ENCODE measurements at places on chromosomes 7 and 10.

DNA sequence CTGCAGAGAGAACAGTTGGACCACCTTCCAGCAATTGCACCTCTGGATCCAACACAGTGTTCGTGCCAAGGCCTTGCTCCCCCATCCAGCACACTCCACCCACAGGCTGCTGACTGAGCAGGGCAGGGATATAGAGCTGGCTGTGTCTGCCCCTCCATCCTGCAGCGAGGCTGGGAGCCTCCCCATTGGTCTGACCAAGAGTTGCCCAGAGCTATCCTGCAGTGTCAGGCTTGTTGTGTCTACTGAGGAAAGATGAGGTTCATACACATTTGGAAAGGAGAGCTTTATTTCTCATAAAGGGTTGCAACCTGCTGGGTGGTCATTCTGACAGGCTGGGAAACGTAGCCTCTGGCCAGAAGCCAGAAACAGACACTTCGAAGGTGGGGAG lies 27.1 kb downstream of the PRF1 start:
- DNase-seq = no peak

- no peak for DNase-seq
These were observed 114.8 kb upstream of the NPY start for GRCh38 chr7:24169077-24169624.

GRCh38 chr10:115050375-115051010 lies 42.7 kb upstream of the ATRNL1 start:
- DNase-seq = no peak

DNA sequence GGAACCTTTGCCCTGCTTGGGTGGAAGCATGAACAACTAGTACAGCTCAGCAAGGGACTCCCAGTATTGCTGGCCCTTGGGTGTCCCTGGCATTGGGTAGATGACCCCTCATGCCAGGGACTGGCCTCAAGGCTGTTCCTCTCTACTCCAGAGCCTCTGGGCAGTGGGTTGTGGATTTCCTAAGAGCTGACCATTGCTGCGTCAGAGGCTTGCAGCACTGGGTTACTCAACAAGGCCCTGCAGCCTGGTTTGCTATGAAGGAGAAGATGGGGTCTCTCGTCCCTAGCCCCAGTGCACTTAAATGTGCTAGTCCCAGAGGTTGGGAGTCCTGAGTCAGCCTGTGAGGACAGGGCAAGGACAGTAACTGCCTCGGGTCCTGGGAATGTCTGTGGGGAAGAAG lies 2.5 kb downstream of the VSIR start:
- DNase-seq = no peak

DNA sequence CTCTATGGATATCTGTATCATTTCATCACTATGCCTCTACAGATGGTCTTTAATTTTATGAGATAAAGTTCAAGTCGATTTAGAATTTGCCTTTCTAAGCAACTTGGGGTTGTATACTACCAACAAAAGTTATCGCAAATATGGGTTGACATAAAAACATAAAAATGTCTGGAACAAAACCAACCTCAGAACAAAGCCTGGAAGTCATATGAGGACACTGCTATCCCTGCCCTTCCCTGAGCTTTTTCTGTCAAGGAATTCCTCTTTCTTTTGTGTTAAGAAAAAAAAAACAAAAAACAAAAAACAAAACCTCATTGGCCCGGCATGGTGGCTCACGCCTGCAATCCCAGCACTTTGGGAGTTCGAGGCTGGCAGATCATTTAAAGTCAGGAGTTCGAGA lies 319.3 kb downstream of the CAMK1D start:
- DNase-seq = no peak

GRCh38 chr10:71303569-71303907 lies 15.5 kb upstream of the SLC29A3 start:
- DNase-seq = no peak

- DNase-seq = no peak
These were observed 157.3 kb upstream of the PPP2R2D start for GRCh38 chr10:131743190-131744151.

- DNase-seq = no peak
These were observed 18.4 kb upstream of the CALN1 start for GRCh38 chr7:72430531-72430930.

DNA sequence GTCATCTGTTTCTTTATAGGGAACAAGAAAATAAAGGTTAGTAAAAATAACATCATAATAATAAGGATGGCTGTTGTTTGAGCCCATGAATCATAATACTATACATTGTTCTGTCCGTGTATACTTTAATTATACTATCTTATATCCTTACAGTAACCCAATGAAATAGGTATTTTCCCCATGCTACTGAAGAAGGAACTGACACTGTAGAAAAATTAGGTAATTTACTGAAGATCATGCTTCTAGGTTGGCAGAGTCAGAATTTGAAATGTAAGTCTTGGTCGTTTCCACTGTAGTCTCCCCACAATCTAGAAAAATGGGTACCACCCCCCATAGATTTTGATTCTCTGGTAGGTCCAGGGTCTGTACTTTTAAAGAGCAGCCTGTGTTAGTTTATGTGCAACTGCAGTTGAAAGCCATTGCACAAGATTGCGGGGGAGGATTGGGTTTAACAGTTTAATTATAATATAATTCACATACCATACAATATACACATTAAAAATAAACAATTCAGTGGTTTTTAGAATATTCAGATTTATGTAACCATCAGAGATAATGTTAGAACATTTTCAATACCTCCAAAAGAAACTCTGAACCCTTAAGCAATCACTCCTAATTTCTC lies 47.7 kb downstream of the SHOC2 start:
- no peak for DNase-seq

DNA sequence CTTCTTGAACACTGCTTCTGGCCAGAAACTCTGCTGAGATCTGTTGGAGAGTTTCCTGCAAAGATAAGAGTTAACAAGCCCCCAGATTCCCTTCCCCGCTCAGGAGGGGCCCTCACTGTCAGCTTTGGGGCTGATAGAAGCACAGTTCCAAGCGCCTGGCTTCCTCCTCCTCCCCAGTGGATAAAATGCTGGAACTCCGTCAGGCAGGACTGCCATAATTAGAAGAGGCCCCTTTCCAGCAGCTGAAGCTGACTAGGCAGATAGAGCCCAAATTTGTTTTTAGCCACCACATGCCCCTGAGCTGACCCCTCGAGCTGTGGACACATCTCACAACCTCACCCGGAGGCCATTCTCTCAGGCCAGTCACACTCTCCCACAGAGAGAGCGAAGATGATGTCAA lies 89.4 kb downstream of the TBXAS1 start:
- DNase-seq = no peak

GRCh38 chr10:84296091-84296981 lies 32.1 kb upstream of the CCSER2 start:
- no peak for DNase-seq

DNA sequence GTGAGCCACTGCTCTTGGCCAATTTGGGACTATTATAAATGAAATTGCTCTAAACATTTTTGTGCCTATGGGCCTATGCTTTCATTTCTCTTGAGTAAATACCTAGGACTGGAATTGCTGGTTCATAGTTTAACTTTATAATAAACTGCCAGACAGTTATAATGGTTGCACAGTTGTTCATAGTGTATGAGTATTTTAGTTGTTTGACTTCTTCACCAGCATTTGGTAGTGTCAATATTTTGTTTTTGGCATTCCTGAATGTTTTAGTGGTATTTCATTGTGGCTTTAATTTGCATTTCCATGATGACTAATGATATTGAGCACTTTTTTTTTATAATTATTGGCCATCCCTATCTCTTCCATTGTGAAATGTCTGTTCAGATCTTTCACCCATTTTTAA lies 29.5 kb downstream of the PLEKHA8 start:
- no peak for DNase-seq

- no peak for DNase-seq
These were observed 705.5 kb downstream of the POM121L12 start for GRCh38 chr7:53740971-53741370.

- no peak for DNase-seq
These were observed 43.6 kb upstream of the BAMBI start for GRCh38 chr10:28633750-28634149.

- DNase-seq = no peak
These were observed 8.5 kb upstream of the IL2RA start for GRCh38 chr10:6070660-6071059.

- peak; percentile 24 for DNase-seq
These were observed 58.5 kb downstream of the ABCB4 start for GRCh38 chr7:87416682-87417587.

DNA sequence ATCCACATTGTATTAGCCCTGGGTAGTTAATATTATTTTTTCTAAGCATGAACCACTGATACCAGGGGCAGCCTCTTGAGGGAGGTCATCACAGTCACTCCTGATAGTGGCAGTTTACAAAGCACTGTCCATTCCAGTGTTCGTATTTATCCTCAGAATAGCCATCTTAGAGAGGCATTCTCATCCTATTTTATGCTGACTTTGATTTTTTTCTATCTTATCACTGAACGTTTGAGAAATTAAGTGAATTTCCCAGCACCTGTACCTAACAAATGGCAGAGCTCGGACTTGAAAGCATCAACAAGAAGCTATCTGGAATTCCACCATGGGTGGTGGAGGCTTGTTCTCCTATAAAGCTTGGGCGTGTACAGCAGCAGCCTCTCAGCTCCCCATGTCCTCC lies 26.1 kb upstream of the MGAM2 start:
- DNase-seq = no peak

DNA sequence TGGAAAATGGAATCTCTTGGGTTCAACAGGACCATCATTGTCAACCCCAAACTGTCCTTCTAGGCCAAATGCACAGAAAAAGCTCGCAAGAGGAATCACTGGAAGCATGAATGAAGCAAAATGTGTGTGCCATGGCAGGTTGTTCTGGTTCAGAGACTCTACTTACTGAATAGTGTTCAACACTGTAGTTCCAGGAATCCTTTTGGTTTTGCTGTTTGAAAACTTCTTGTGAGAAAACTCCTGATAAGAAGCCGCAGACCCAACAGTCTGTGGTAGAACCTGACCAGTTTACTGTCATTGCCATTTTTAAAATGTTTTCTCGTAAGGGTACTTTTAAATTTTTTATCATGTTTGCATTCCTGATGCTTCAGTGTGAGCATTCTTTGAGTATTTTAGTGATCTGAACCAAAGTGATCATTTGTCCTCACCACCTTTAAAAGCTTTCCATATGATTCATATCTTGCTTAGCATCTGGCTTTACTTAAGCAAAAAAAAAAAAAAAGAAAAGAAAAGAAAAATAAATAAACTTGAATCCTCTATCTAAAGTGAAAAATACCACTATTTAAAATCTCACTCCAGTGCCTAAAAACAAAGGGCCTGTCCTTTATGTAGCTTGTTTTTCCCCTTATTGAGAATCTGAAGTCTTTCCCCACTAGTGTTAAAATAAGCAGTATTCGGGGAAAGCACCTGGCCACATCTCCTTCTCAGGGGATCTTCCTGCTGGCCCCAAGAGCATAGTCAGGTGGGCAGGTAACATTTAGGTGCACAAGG lies 92.4 kb downstream of the WNT2 start:
- no peak for DNase-seq

DNA sequence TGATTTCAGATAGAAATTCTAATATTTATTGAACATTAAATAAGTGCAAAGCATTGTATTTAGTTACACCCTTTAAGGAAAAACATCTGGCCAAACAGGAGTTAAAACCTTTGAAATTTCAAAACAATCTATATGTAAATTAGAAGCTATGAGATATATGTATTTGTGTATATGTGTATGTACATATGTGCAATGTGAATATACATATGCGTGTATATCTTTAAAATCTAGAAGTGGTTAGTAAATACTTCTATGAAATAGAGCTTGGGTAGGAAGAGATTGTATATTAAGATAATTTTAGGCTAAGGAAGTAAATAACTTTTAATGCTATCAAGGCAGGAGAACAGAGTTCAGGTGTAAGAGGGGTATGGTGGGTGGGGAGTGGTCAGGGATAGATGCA lies 9.3 kb downstream of the WEE2 start:
- DNase-seq = no peak

GRCh38 chr10:95782318-95782717 lies 26.4 kb downstream of the ENTPD1 start:
- DNase-seq = no peak

GRCh38 chr10:26857991-26858706 lies 2.6 kb downstream of the ABI1 start:
- no peak for DNase-seq

DNA sequence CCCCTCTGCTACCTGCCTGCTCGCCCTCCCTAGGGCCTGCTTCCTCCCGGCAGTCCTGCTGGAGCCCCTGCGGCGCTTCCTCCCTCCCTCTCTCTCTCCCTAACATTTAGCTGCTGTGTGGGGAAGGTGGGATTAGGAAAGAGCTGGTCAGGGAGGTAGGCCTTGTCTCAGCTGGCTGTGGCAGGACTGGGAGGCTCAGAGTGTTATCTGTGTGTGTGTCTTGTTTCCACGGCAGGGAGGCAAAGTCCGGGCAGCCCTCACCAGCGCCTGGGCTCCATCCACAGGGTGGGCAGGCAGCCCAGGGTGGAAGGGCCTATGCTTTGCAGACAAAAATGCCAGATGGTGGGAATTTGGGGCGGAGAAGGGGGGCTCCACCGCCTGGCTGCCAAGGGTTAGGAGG lies 105.7 kb downstream of the RPS24 start:
- DNase-seq = no peak

- no peak for DNase-seq
These were observed 95.3 kb upstream of the CYP26C1 start for GRCh38 chr10:92965314-92965713.

DNA sequence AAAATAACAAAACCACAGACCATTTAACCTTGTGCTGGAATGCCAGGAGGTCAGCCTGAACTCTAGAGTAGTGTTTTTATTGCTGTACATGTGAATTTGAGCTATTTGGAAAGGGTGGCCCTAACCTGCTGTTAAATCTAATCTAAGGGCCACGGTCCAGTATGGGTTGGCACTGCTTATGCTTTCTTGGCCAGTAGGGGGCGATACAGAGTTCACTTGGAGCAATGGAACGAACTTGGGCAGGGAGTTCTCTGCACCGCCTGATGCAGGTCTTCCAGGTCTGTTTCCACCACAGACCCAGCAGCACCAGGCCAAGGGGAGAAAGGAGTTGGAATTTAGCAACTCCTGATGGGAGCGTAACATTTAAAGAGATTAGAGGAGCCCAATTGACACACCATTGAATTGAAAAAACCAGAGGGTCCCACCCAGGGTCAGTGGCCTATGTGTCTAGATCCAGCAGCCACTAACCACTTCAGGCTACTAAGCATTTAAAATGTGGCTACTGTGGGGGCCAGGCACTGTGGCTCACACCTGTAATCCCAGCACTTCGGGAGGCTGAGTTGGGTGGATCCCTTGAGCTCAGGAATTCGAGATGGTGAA lies 75.7 kb upstream of the EFCAB10 start:
- DNase-seq = peak; percentile 44

GRCh38 chr7:134632937-134633540 lies 13.6 kb upstream of the BPGM start:
- no peak for DNase-seq

- peak; percentile 58 for DNase-seq
These were observed 39.9 kb downstream of the TOMM7 start for GRCh38 chr7:22782616-22783232.

- DNase-seq = no peak
These were observed 236.8 kb downstream of the FRMD4A start for GRCh38 chr10:14093730-14094484.

GRCh38 chr7:67947646-67948045 lies 951.0 kb downstream of the TYW1 start:
- no peak for DNase-seq

GRCh38 chr7:44110719-44111635 lies 6.8 kb downstream of the AEBP1 start:
- DNase-seq = no peak

Data from activated T-helper 2 cell treated with anti-CD3 and anti-CD28 coated beads, Interferon-gamma antibody, Interleukin-2, Interleukin-4, amounts not matched to agents 10 μg/mL and 5 μg/mL and 100 μg/mL, durations not matched to agents 14 hours and 24 hours and 36 hours (primary cell).